Esophagus squamous epithelium (tissue), 5 donors: ENCODE measurements at places on chromosomes 1 and 21. TPM values are rescaled to one million over a fixed set of nuclear protein-coding genes. Genes with fewer than 3 reads are reported as not detected.

DNA sequence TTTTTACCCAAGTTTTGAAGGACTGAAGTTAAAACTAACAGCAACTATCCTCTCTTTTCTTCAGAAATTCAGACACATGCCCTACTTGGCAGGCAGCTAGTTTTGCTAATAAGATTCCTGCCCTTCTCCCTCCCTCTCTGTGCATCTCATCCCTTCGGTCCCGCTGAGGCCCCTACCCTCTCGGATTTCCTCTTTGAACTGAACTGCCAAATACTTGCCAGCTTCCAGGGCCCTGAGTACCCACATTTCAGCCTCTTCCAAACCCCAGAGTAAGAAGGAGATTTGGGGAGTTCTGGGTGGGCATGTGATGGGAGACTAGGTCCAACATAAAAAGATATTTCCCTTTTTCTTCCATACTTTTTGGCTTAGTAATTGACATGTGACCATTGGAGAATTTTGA lies 116.5 kb upstream of the JUN start:
- H3K4me3 ChIP-seq, result no peak overlapping the region
- H3K27me3 ChIP-seq, result no peaks in the 10 kb centered on the region
- H3K36me3 ChIP-seq, result no peaks in the 10 kb centered on the region
- no peak for DNase-seq
- no peak overlapping the region for H3K27ac ChIP-seq

The GFI1 gene
- total RNA-seq, result 0.09 TPM

The S100A8 gene
- 17,245 TPM for total RNA-seq

DNA sequence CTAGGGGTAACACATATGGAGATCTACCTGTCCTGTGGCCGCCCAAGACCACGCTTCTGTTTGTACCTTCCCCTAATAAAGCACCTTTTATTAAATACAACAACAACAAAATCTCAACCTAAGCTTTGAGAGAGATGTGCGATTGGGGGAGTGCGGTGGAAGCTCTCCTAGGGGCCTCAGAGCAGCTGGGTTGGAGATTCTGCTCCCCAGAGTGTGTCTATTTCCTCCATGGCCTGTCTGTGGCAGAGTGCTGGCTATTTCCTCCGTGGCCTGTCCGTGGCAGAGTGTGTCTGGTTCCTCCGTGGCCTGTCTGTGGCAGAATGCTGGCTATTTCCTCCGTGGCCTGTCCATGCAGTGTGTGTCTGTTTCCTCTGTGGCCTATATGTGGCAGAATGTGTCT lies 139.3 kb upstream of the IPO9 start:
- H3K27ac ChIP-seq, result no peak overlapping the region
- no peak for DNase-seq
- no peaks in the 10 kb centered on the region for H3K27me3 ChIP-seq
- no peak overlapping the region for H3K4me3 ChIP-seq
- no peaks in the 10 kb centered on the region for H3K36me3 ChIP-seq
- H3K4me1 ChIP-seq, result no peaks in the 10 kb centered on the region

GRCh38 chr1:22500058-22500457 lies 48.4 kb downstream of the ZBTB40 start:
- no peak for DNase-seq
- no peaks in the 10 kb centered on the region for H3K27me3 ChIP-seq
- H3K4me3 ChIP-seq, result no peak overlapping the region
- no peak overlapping the region for H3K27ac ChIP-seq
- peaks cover 50% of the 10 kb centered on the region for H3K36me3 ChIP-seq

DNA sequence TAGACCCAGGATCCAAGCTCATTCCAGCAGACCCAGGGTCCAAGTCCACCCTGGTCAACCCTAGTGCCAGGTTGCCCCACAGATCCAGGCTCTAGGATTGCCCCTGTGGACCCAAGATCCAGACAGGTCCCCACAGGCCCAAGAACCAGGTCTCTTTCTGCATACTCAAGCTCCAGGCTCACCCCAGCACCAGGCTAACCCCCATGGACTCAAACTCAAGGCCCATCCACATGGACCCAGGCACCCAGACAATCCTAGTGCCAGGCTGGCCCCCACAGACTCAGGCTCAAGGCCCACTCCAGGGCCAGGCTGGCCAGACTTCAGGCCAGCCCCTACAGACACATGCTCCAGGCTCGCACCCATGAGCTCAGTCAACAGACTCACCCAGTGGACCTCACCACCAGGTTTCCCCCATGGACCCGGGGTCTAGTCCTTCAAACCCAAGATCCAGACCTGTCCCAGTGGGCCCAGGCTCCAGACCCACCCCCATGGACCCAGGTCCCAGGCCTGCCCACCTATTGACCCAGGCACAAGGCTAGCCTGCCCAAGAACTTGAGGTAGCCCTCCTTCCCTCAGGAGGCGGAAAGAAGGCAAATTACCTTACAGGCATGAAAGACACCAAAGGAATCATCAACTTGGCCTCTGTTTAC lies 124.4 kb downstream of the SMYD3 start:
- DNase-seq, result no peak
- no peaks in the 10 kb centered on the region for H3K36me3 ChIP-seq
- H3K4me3 ChIP-seq, result no peak overlapping the region
- no peak overlapping the region for H3K27ac ChIP-seq
- no peaks in the 10 kb centered on the region for H3K27me3 ChIP-seq

DNA sequence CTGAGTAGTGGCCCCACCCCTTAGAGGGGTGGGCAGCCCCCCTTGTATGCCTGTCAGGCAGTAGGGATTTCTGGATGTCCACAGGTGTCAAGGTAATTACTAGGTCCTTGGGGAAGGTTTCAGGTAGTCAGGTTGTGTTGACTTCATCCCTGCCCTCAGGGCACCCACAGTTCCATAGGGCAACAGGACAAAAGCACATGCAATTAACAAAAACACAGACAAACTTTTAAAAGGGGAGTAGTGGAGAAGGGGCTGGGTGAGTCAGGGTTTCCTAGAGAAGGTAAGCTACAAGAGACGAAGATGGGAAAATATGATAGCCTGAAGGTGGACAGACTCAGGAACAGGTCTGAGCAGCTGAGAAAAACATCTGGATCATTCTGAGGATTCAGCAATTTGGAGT lies 14.1 kb downstream of the KRTCAP2 start:
- no peaks in the 10 kb centered on the region for H3K4me1 ChIP-seq
- H3K27me3 ChIP-seq, result no peaks in the 10 kb centered on the region
- DNase-seq, result no peak
- H3K36me3 ChIP-seq, result no peaks in the 10 kb centered on the region
- no peak overlapping the region for H3K4me3 ChIP-seq

DNA sequence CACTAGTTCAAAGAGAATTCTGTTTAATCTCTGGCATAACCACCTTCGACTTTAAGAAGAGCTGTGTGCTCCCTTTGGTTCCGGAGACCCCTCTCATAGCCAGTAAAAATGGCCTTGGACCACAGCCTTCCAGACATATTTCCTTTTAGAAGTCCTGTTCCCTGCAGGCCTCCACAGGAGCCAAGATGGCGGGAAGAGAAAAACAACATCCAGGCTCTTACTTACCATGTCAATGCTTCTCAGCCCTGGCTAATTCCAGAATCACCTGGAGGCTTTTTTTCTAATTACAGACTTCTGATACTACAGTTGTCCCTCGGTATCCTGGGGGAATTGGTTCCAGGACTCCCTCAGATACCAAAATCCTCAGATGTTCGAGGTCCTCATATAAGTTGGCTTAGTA lies 362.5 kb downstream of the PBX1 start:
- H3K4me3 ChIP-seq, result no peak overlapping the region
- H3K36me3 ChIP-seq, result no peaks in the 10 kb centered on the region
- H3K4me1 ChIP-seq, result no peaks in the 10 kb centered on the region
- no peak for DNase-seq

- DNase-seq, result no peak
- H3K27me3 ChIP-seq, result no peaks in the 10 kb centered on the region
- H3K36me3 ChIP-seq, result no peaks in the 10 kb centered on the region
- H3K4me3 ChIP-seq, result no peak overlapping the region
- H3K27ac ChIP-seq, result no peak overlapping the region
Measured at GRCh38 chr1:209590405-209590804, 6.9 kb downstream of the CAMK1G start.

The S100B gene
- total RNA-seq, result 14.7 TPM

The MROH9 gene
- not detected for total RNA-seq

GRCh38 chr21:41520560-41521442 lies 12.8 kb upstream of the TMPRSS2 start:
- no peaks in the 10 kb centered on the region for H3K36me3 ChIP-seq
- no peaks in the 10 kb centered on the region for H3K27me3 ChIP-seq
- H3K4me3 ChIP-seq, result no peak overlapping the region

The ARID1A gene
- total RNA-seq, result 23.9 TPM

- H3K4me3 ChIP-seq, result no peak overlapping the region
- H3K27me3 ChIP-seq, result no peaks in the 10 kb centered on the region
- no peak overlapping the region for H3K27ac ChIP-seq
- H3K4me1 ChIP-seq, result peaks cover 7% of the 10 kb centered on the region
- DNase-seq, result no peak
Measured at GRCh38 chr1:31733389-31734219, 29.8 kb upstream of the COL16A1 start.

The CYYR1 gene
- 1.2 TPM for total RNA-seq

The NIBAN1 gene
- 146 TPM for total RNA-seq

DNA sequence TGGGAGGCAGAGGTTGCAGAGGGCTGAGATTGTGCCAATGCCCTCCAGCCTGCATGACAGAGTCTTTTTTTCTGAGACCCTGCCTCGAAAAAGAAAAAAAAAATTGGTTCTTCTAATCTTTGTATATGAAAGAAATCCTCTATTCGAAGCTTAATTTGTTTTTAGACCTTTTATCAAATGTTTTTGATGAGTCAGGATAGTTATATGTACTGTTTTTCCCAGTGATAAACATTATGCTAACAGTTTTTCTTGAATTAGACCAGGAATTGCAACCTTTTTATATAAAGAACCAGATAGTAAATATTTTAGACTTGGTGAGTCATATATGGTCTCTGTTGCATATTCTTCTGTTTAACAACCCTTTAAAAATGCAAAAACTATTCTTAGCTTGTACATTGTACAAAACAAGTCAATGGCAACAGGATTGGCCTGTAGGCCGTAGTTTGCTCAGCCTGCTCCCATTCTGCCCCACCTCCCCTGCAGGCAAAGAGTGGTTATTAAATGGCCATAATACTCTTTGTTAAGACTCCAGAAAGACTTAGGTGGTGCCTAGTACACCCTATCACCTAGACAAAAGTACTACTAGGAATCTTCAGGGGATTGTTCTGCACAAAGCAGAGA lies 45.2 kb downstream of the LYST start:
- H3K27ac ChIP-seq, result no peak overlapping the region
- no peaks in the 10 kb centered on the region for H3K36me3 ChIP-seq
- DNase-seq, result no peak
- no peak overlapping the region for H3K4me3 ChIP-seq
- no peaks in the 10 kb centered on the region for H3K4me1 ChIP-seq
- no peaks in the 10 kb centered on the region for H3K27me3 ChIP-seq

The PRR9 gene
- total RNA-seq, result not detected

The TNFRSF4 gene
- total RNA-seq, result not detected
